ENCODE measurements at places on chromosomes 11 and 22. TPM values are rescaled to one million over a fixed set of nuclear protein-coding genes. Genes with fewer than 3 reads are reported as not detected.
A peak's percentile ranks its signal among the peaks of the same experiment; 100 is the strongest.

Gene FAM181B
- total RNA-seq = not detected

GRCh38 chr11:56750190-56750589 lies 1.7 kb upstream of the OR9G4 start:
- H3K4me3 ChIP-seq = no peak overlapping the region
- no peak overlapping the region for H3K27ac ChIP-seq
- no peak for DNase-seq
- H3K36me3 ChIP-seq = no peaks in the 10 kb centered on the region
- H3K4me1 ChIP-seq = no peaks in the 10 kb centered on the region
- no peaks in the 10 kb centered on the region for H3K27me3 ChIP-seq

Gene TMEM191C
- 1.0 TPM for total RNA-seq

Gene CCDC116
- 0.26 TPM for total RNA-seq

GRCh38 chr11:41826085-41826484 lies 366.6 kb upstream of the LRRC4C start:
- no peaks in the 10 kb centered on the region for H3K4me1 ChIP-seq
- H3K36me3 ChIP-seq = no peaks in the 10 kb centered on the region
- no peak for DNase-seq
- H3K27me3 ChIP-seq = no peaks in the 10 kb centered on the region

Gene PNPLA5
- not detected for total RNA-seq

Gene TCN1
- not detected for total RNA-seq

- no peaks in the 10 kb centered on the region for H3K36me3 ChIP-seq
- peaks cover 17% of the 10 kb centered on the region for H3K4me1 ChIP-seq
- H3K27ac ChIP-seq = no peak overlapping the region
- H3K4me3 ChIP-seq = no peak overlapping the region
Measured at GRCh38 chr11:45655012-45655283, 10.5 kb downstream of the CHST1 start.

DNA sequence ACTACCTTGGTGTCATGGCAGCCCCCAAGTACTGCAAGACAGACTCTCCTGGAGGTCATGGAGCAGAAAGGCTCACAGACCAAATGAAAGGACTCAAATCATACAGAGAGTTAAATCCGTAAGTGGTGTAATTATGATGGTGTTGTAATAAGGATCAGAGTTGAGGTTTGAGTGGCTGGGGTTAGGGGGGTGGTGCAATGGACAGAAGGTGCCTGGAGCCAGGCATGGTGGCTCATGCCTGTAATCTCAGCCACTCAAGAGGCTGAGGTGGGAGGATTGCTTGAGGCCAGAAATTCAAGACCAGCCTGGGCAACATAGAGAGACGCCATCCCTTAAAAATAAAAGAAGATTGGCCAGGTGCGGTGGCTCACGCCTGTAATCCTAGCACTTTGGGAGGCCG lies 18.7 kb downstream of the ART5 start:
- no peak overlapping the region for H3K27ac ChIP-seq
- no peaks in the 10 kb centered on the region for H3K27me3 ChIP-seq
- no peak overlapping the region for H3K4me3 ChIP-seq
- no peak for DNase-seq
- no peaks in the 10 kb centered on the region for H3K36me3 ChIP-seq

Gene E2F8
- total RNA-seq = 1.1 TPM

Gene GLYATL2
- total RNA-seq = not detected

DNA sequence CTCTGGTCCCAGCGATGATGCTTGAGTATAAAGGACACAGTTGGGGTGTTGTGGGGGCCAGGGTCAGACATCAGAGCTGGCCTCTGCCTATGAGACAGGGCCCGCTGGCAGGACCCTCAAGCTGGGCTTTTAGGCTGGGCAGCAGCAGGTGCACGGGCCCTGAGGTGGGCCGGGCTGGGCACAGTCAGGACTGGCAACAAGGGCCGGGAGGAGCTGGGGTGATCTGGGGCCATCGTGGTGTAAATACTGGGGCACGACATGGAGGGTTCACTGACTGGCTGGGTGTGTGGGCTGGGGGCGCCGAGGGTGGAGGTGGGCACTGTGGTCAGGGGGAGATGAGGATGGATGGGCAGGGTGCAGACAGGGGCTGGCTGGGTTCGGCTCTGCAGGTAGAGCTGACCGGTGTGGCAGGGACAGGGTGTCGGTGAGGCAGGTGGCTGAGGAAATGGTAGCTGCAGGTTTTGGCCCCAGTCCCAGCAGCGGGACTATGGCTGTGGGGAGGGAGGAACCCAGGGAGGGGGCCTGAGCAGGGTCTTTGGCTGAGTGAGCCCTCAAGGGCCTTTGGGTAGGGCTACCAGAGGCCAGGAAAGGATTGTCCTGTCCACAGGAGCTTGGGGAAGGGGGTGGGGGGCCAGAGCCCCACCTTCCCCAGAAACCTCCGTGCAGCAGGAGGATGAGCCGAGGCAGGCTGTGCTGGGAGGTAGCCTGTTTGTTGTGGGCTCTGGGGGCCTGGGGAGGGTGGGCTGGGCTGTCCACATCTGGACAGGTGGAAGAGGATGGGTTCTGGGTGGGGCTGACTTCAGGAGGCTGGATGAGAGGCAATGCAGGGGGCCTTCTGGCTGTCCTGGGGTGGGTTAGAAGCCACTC lies 81.4 kb downstream of the KCNQ1 start:
- peak overlapping the region; percentile 73 for H3K27ac ChIP-seq
- H3K27me3 ChIP-seq = no peaks in the 10 kb centered on the region
- DNase-seq = peak; percentile 72

- no peak for DNase-seq
- H3K36me3 ChIP-seq = no peaks in the 10 kb centered on the region
- H3K27ac ChIP-seq = no peak overlapping the region
- H3K27me3 ChIP-seq = no peaks in the 10 kb centered on the region
Measured at GRCh38 chr11:91698845-91699244, 525.8 kb upstream of the FAT3 start.

DNA sequence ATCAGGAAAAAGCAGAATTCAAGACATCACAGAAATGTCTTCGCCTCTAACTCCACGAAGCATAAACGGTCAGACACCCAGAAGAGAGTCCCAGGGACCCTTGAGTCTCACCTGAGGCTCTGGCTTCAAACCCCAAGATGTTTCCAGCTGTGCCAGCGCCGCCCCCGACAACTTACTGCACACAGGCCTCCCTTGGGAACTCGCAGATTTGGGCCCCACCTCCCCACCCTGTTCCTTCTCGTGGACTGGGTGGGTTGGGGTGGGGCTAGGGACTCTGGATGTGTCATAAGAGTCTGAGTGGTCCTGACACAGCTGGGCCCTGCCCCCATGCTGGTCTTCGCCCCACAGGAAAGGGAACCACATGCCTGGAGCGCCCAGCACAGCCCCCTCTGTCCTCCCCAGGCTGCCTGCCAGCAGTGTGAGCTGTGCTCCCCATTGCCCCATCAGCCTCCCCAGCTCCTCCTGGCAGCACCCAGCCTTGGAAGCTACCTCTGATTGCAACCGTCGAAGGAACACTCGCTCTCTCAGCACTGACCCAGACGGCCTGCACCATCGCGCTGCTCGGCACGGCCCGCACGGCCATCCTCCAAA lies 147.5 kb downstream of the CRYBB2 start:
- H3K36me3 ChIP-seq = no peaks in the 10 kb centered on the region
- DNase-seq = peak; percentile 62
- H3K4me3 ChIP-seq = no peak overlapping the region
- peaks cover 48% of the 10 kb centered on the region for H3K4me1 ChIP-seq
- H3K27ac ChIP-seq = no peak overlapping the region

GRCh38 chr11:93861808-93862207 lies 11.4 kb upstream of the VSTM5 start:
- no peak overlapping the region for H3K4me3 ChIP-seq
- no peak for DNase-seq
- no peaks in the 10 kb centered on the region for H3K4me1 ChIP-seq

- DNase-seq = no peak
- H3K36me3 ChIP-seq = no peaks in the 10 kb centered on the region
- no peaks in the 10 kb centered on the region for H3K27me3 ChIP-seq
- H3K27ac ChIP-seq = no peak overlapping the region
- H3K4me1 ChIP-seq = no peaks in the 10 kb centered on the region
Measured at GRCh38 chr11:108873941-108874340, 209.1 kb downstream of the DDX10 start.

DNA sequence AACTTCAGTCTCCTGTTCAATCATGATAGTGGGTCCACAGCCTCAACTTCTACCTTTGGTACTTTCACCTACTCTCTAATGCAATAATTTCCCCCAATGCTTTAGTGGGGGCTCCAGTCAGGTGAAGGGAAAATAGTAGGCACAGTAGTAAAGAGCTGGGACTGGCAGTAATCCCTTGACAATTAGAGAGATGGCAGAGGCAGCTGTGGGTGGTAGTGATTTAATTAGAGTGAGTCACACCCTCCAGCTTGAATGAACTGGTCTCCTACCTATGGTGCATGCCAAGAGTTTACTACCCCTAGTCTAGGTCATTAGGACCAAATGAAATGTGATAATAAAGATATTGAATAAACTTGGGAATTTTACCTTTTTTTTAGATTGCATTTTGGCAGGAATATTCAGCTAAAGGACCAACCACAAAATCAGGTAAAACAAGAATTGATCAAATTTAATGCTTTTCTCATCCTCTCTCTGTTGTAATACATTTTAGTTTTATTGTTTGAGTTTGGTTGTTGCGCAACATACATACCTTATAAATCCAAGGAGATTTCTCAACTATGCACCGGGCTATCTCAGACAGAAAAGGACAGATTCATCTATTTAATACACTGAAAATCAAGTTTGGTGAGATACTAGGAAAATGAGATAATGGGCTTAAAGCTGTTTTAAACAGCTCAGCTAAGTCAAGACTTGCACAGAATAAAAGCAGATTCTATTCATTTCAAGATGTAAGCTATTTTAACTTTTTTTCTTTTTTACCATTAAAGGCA lies 9.0 kb downstream of the PRRG4 start:
- no peak overlapping the region for H3K27ac ChIP-seq
- no peaks in the 10 kb centered on the region for H3K4me1 ChIP-seq
- no peaks in the 10 kb centered on the region for H3K27me3 ChIP-seq
- H3K36me3 ChIP-seq = peaks cover 10% of the 10 kb centered on the region
- no peak for DNase-seq
- no peak overlapping the region for H3K4me3 ChIP-seq

GRCh38 chr11:20002312-20003216 lies 157.7 kb downstream of the DBX1 start:
- H3K27ac ChIP-seq = no peak overlapping the region
- DNase-seq = no peak
- H3K4me3 ChIP-seq = no peak overlapping the region
- H3K36me3 ChIP-seq = no peaks in the 10 kb centered on the region
- peaks cover 12% of the 10 kb centered on the region for H3K4me1 ChIP-seq

Gene SCUBE2
- total RNA-seq = 2.2 TPM

GRCh38 chr11:94325681-94326080 lies 21.3 kb downstream of the IZUMO1R start:
- H3K4me3 ChIP-seq = no peak overlapping the region
- H3K4me1 ChIP-seq = no peaks in the 10 kb centered on the region
- H3K27ac ChIP-seq = no peak overlapping the region
- H3K36me3 ChIP-seq = no peaks in the 10 kb centered on the region
- DNase-seq = peak; percentile 37

DNA sequence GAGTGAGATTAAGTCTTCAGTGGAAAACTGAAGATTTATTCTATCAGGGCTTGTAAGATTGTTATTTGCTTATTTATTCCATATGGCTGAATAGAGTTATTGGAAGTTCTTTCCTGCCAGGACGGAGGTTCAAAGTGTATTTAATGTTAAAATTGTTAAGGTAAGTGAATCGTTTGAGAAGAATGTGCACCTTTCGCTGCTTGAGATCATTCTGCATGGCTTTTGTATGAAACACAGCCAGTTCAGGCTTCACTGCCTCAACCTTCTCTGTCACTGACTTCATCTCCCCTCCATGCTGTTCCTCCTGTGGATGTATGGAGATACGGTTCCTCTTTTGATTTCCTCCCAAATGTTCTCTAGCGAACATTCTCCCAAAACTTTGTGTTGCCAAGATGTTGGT lies 19.2 kb upstream of the OR51L1 start:
- H3K4me1 ChIP-seq = no peaks in the 10 kb centered on the region
- H3K36me3 ChIP-seq = no peaks in the 10 kb centered on the region
- H3K4me3 ChIP-seq = no peak overlapping the region
- no peaks in the 10 kb centered on the region for H3K27me3 ChIP-seq
- no peak overlapping the region for H3K27ac ChIP-seq
- DNase-seq = no peak

DNA sequence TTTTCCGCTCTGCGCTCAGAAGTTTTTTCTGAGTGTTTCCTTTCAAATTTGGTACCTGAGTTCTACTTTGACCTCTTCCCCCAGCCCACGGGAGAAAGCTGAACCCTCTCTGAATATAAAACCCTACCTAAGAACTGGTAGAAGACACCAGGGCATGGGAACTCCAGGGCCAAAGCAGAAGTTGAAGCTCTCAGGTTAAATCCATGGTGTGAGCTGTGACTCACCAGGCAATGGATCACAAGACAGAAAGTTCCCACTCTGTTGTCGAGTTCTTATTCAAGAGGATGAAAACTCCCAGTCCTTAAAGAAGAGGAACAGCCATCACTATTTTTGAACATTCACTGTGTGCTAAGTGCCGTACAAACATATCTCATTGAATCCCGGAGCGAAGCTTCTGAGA lies 8.9 kb downstream of the TMEM218 start:
- no peaks in the 10 kb centered on the region for H3K27me3 ChIP-seq
- H3K4me3 ChIP-seq = no peak overlapping the region

Gene OR8G1
- not detected for total RNA-seq

DNA sequence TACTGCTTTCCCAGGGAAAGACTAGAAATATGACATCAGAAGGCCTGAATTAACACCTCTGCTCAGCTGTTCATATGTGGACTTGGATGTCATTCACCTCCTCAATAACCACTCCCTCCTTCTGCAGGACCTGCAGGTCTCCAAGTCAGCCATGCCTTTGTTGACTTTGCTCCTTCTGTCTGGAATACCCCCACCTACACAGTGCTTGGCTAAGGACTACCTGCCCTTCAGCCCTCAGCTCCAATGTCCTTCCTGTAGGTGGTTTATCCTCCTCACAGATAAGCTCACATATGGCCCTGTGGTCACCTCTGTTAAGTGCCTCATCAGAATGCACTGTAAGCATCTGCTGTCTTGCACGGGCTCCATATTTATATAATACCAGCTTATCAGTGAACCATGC lies 26.4 kb upstream of the FAT3 start:
- H3K36me3 ChIP-seq = no peaks in the 10 kb centered on the region
- no peak overlapping the region for H3K27ac ChIP-seq
- no peaks in the 10 kb centered on the region for H3K4me1 ChIP-seq
- no peak for DNase-seq

Gene GTSE1
- 1.9 TPM for total RNA-seq

Gene OR52I1
- total RNA-seq = not detected

GRCh38 chr22:33337524-33337923 lies 279.3 kb upstream of the SYN3 start:
- no peak overlapping the region for H3K27ac ChIP-seq
- H3K4me1 ChIP-seq = no peaks in the 10 kb centered on the region

All from upper lobe of left lung (tissue), 6 donors.